SHP77 (cell line): ENCODE measurements at places on chromosomes 1 and 21.
A peak's percentile ranks its signal among the peaks of the same experiment; 100 is the strongest.

GRCh38 chr1:230068952-230069684 is 2.1 kb downstream of the GALNT2 start:
- peak; percentile 19 for DNase-seq

DNA sequence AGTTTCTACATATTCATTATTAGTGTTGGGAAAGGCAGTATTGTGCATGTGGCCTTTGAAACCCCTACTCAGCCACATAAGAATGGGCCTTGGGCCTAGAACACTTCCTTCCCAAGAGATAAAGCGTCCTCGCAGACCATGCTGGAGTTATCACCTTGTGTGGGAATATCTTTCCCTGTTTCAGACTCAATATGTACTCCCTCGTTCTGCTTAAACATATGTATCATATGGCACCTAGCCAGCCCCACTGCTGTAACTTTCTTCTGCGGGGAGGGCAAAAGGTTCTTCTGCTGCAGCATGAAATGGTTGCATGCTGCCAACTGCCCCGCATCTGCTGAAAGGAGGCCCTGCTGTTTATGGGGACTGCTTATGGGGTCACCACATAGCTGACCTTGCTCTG is 92.0 kb downstream of the CRB1 start:
- DNase-seq: no peak

DNA sequence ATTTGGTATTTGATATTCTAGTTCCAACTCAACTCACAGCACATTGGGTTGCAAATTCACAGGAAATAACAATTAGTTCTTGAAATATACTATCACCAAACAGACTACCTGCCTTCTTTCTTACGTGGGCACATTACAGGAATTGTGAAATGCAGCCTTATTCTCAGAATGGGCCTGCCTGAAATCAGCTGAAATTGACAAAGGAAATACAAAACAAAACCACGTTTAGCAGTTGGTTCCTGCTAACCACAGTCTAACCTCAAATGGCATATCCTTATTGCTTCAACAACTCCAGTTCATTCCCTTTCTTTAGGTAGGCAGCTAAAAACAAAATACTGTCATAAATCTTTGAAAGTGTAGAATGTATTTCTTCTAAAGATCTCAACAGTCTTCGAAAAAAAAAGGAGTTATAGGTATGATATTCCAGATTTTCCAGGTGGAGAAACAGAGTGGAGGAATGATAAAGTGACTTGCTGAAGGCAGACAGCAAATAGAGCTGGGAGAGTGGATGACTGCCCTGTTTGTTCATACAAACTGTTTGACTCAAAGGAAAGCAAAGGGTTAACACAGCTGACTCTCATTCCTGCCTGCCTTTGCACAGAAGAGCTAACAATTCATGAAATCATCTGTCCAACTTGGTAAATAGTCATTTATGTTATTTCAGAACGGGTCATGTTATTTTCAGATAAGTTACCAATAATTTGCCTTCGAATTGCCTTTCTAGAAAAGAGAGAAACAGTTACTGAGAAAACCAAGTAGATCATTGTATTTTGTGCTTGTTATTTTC is 1.6 kb upstream of the GREM2 start:
- no peak for DNase-seq

- no peak for DNase-seq
Measured at GRCh38 chr1:30754684-30755171, 2.8 kb downstream of the LAPTM5 start.
